Melanocyte of skin (primary cell): ENCODE measurements at places on chromosomes 13 and 19. TPM values are rescaled to one million over a fixed set of nuclear protein-coding genes. Genes with fewer than 3 reads are reported as not detected.

Gene RDH13
- 19.1 and 20.3 TPM in 2 replicates for total RNA-seq

Gene APC2
- total RNA-seq, result under 0.01 TPM in 2 replicates

Gene KLK15
- total RNA-seq, result not detected in 2 replicates

Gene EPS8L1
- total RNA-seq, result 7.9 and 8.3 TPM in 2 replicates

Gene APLP1
- total RNA-seq, result 1.5 and 2.1 TPM in 2 replicates

Gene IGFL2
- total RNA-seq, result not detected in 2 replicates

Gene TEX29
- not detected in 2 replicates for total RNA-seq
